ENCODE measurements at places on chromosomes 16 and 17.
A peak's percentile ranks its signal among the peaks of the same experiment; 100 is the strongest.

DNA sequence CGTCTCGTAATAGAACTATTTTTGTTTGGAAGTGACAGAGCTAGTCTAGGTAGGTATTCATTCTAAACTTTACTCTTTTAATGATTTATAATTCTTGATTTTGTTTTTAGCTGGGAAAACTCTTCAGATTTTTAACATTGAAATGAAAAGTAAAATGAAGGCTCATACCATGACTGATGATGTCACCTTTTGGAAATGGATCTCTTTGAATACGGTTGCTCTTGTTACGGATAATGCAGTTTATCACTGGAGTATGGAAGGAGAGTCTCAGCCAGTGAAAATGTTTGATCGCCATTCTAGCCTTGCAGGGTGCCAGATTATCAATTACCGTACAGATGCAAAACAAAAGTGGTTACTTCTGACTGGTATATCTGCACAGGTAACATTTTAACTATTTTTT is 27.6 kb downstream of the CLTC start:
- no peak for DNase-seq

DNA sequence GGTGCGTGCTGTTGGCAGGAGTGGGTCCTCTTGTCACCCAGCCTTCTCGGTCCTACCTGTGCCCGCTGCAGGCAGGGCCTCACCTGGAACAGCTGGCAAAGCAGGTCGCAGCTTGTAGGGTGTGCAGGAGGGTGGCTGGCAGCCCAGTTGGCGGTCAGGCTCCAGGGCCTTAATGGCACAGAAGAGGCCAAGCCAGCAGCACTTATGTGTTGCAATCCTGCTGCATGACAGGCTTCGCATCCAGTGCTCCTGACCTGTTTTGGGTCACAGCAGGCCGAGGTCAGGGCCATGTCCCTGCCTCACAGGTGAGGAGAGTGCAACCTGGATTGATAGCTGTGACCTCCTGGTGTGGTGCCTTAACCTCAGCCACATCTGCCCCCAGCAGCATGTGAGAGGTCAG is 31.9 kb downstream of the ZC3H18 start:
- DNase-seq, result no peak

DNA sequence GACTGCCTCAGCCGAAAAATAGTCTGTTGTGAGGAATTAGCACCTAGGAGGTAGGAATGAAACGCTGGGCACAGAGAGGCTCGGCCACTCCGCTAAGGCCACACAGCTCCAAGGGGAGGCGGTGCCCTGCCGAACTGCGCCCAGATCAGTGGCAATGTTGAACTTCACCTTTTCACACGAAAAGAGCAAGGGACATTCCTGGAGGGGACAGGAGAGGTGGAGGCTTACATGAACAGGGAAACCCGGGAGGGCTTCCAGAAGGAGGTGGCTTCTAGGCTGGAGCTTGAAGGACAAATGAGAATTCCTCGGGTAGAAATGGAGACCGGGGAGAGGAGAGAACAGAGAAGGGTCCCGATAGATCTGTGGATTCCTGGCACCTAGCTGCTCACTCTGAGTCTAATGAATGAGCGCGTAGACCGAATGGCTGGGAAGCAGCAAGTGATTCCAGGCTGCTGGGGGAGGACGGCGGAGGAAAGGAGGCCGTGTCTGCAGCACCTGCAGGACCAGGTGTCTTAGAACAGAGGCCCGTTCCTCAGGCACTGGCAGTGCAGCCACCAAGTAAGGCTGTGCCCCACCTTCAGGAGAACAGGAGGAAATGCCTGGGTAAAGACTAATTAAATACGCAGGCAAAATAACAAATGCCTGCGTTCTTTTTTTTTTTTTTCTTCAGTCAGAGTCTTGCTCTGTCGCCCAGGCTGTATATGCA is 722 bp upstream of the SLC38A10 start:
- DNase-seq, result peak; percentile 72

GRCh38 chr17:75703591-75703990 is 17.7 kb upstream of the ITGB4 start:
- DNase-seq, result no peak

GRCh38 chr17:12250973-12251372 is 230.3 kb downstream of the MAP2K4 start:
- DNase-seq, result no peak

GRCh38 chr17:67492251-67492740 is 115.2 kb downstream of the PITPNC1 start:
- DNase-seq, result no peak

DNA sequence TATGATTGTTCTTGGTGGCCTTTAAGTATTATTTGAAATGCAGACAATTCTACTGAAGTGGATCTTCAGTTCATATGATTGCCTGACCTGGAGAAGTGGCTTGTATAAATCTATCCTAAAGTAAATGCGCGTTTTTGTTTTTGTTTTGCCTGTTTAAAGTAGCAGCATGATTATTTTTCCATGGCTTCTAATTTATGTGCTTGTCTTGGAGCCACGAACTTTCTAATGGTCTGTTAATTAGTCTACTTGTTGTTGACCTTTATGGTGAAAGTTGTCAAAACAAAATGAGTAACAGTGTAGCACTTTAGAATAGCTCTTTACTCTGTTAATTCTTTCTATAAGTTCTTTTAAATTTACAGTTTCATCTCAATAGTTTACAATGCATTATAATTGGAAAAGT is 1.7 kb downstream of the PRKAR1A start:
- no peak for DNase-seq

DNA sequence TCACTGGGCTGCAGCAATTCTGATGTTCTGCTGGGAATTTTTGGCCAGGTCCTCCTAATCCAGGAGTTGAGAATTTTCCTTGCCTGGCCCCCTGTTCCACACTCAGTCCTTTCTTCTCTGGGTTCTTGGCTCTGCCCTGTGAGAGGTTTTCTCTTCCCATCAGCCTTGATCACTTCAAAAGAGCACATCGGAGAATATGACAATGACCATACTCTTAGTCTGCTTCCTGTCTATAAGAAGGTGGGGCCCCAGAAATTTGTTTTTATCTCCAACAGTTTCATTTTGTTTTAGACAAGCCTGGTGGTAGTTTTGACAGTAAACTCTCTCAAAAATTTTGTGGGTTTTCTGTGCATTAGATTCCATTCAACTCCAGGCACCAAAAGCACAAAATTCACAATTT is 70.7 kb downstream of the C17orf67 start:
- DNase-seq, result no peak

GRCh38 chr17:31114956-31115555 is 20.3 kb downstream of the NF1 start:
- no peak for DNase-seq

GRCh38 chr17:12445331-12445730 is 220.4 kb upstream of the MYOCD start:
- DNase-seq, result no peak

- no peak for DNase-seq
These were observed 4.6 kb downstream of the ANKFN1 start for GRCh38 chr17:56157845-56158244.

DNA sequence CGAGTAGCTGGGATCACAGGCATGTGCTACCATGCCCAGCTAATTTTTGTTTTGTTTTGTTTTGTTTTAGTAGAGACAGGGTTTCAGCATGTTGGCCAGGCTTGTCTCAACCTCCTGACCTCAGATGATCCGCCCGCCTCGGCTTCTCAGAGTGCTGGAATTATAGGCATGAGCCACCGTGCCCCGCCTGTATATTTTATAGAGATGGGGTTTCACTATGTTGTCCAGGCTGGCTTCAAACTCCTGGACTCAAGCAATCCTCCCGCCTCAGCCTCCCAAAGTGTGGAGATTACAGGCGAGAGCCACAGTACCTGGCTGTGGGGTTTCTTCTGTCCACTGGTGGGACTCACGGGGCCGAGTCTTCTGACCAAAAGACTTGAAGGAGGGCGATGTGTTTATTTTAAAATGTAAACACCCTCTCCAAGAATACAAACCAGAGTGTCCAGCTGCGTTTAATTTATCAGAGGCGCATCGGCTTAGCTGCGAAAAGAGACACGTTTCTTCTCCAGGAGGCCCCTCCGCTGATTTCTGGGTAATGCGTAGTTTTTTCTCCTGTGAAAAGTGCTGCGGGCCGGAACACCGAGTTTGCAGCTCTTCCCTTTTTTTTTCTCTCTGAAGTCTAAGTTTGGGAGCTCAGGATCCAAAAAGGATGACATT is 86.9 kb upstream of the CIBAR2 start:
- DNase-seq, result no peak

DNA sequence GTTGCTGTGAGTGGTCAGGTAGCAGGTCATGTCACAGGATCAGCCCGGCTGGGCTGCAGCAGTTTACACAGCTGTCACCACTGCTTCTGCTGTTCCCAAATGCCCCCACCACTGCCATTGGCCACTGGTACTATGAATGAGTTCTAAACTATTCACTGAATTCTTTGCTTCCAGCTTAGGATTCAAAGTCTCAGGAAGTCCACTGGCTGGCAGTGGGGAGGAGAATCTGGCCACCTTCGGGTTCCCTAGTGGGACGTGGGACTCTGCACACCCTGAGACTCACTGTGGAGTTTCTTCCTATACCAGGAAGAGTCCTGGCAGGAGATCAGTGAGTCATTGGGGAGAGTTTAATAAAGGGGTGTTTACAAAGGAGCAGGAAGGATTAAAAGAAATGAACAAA is 6.9 kb downstream of the MT1X start:
- no peak for DNase-seq

- DNase-seq, result no peak
These were observed 7.3 kb downstream of the BRIP1 start for GRCh38 chr17:61856035-61856434.

GRCh38 chr17:17161121-17161520 is 45.0 kb downstream of the PLD6 start:
- DNase-seq, result no peak

DNA sequence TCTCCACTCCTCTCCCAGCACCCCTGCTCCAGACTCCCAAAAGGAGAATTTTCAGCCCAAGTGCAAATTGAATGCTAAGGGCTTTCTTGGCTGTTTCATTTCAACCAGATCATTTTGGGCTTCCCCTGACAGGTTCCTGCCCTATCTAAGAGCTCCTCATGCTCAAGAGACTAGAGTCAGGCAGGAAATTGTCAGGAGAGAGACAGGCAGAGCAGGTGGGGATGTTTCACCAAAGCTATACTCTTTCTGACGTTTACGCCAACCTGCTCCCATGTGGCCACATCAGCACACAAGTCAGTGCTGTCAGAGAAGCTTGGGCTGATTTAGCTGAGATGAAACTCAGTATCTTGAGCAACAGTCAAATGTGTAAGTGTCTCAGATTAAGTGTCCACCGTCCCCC is 31.4 kb downstream of the HIC1 start:
- no peak for DNase-seq

DNA sequence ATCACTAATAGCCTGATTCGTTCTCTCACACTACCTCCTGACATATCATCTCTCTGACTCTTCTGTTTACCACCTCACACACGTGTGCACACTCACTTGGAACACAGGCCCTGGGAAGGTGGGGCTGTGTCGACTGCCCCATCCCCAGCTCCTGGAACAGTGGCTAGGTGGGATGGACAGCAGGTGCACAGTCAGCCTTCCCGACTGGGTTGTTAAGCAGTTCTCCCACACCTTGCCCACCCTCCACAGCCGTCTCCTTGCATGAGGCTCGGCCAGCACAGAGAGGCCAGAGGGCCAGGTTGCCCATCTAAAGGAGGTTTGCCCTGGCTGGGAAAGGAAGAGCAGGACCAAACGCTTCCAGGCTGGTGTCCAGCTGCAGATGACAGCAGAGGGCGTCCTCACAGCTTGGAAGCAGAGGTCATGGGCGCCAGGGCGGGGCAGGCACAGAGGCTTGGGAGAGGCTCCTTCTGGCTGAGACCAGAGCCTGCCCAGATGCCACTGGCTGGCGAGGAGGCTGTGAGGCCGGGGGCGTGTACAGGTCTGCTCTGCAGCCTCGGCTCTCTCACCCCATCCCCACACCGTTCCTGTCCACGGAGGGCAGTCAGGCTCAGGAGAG is 92.8 kb downstream of the AMFR start:
- peak; percentile 47 for DNase-seq

GRCh38 chr17:31297090-31297489 is at the start of gene OMG:
Gene OMG (minus strand): TSS chr17:31297239. CDS start chr17:31296331, 908 bp downstream.
- DNase-seq, result no peak

GRCh38 chr16:47013910-47014309 is 40.4 kb upstream of the DNAJA2 start:
- no peak for DNase-seq

- no peak for DNase-seq
These were observed 7.2 kb downstream of the EFCAB5 start for GRCh38 chr17:29948448-29949215.

GRCh38 chr16:30567991-30568638 is 3.4 kb downstream of the ZNF688 start:
- DNase-seq, result peak; percentile 62

DNA sequence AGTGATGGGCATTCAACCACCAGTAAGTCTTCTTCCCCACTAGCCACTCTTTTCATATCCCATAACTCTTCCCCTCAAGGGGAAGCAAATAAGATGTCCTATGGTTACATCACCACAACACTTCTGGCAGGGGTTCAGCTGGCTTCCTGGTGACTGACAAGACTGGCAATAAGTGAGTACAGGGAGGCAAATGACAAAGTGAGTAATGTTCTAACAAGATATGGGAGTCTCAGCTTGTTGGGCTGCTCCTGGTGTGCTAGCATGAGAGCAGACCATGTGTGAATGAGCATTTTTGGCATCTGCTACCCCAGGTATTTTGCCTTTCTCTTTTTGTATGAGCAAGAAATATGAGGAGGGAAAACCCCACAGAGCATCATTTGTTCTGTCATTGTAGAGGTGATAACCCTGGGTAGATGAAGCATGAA is 9.9 kb downstream of the TMIGD1 start:
- DNase-seq, result peak; percentile 49

DNA sequence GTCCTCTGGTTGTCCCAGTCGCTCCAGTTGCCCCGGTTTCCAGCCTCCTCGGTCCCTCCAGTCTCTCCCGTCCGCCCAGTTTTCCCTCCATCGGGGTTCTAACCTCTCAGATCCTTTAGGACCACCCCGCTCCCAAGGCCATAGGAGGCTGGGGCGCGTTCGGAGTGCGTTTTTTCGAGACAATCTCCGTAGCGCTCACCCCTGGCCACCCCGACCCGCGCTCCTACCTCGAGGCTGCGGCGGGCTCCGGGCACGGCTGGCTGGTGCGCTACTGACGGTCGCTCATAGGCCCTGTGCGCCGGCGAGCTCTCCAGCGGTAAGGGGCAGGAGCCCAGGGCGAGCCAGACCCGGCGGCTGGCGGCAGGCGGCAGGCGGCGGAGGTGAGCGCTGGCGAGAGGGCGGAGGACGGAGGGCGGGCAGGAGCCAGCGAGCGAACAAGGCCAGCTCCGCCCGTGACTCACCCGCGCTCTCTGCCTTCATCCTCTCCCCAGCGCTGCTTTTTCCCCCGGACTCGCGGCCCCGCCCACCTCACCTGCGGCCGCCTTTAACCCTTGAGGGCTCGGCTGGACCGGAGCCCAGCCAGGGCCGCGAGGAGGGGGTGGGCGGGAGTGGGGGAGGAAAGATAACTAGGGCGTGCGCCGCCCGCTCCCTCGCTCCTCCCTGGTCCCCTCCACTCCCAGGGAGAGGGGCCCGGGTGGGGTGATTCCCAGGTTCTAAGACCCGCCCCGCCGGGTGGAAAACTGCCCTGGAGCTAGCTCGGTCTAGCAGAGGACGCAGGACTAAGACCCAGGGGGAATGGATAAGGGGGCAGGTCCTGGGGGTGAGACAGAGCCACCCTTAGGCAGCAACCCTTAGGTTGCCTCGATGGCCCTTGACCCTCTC is at the start of gene SP6:
TSS of gene SP6 (minus strand) at position 472 of the 882 bp plus-strand sequence. CDS start 2,734 bp downstream, outside the sequence.
- DNase-seq, result peak; percentile 71

GRCh38 chr16:69861292-69862030 is 89.7 kb upstream of the CLEC18A start:
- DNase-seq, result no peak

Data from H4 (cell line).